ENCODE measurements at places on chromosomes 16 and 17. TPM values are rescaled to one million over a fixed set of nuclear protein-coding genes. Genes with fewer than 3 reads are reported as not detected.

MED13 gene
- total RNA-seq: 40.3 TPM

DNA sequence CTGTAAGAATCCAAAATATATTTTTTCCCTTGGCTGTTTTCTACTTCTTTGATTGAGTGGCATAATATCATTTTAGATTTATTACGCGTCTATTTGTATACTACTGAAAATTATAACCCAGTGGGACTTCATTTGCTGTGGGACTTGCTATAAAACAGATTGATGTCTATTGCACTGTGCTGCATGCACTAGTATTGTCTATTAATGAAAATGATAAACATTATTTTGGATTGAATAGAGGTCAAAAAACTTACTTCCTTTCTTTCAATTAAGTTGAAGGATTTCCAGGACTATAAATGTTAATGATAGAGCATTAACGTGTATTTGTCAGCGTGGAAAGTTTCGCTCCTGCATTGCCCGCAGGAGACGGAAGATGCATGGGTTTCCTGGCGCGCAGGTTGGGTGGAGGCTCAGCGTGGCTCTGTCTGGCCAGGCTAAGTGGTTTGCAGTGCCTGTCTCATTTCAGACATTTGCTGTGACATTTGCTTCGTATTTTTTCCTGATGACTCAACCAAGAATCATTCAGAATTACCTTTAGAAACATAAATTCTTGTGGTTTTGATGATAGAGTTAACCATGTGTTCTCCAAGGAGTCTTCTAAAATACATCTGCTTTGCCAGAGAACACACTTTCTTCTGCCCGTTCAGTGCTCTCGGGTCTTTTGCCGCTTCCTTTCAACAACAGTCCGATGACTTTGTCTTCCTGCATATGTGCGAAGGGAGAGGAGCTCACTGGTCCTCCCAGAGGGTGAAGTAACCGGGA lies 216.7 kb downstream of the RPTOR start:
- DNase-seq: peak; percentile 86

GLTPD2 gene
- not detected for total RNA-seq

ARHGAP44 gene
- not detected for total RNA-seq

All from activated CD4-positive, alpha-beta memory T cell treated with anti-CD3 and anti-CD28 coated beads for 36 hours (primary cell).